Gastroesophageal sphincter (tissue), 4 donors: ENCODE measurements at places on chromosomes 2 and 18.
A peak's percentile ranks its signal among the peaks of the same experiment; 100 is the strongest.

DNA sequence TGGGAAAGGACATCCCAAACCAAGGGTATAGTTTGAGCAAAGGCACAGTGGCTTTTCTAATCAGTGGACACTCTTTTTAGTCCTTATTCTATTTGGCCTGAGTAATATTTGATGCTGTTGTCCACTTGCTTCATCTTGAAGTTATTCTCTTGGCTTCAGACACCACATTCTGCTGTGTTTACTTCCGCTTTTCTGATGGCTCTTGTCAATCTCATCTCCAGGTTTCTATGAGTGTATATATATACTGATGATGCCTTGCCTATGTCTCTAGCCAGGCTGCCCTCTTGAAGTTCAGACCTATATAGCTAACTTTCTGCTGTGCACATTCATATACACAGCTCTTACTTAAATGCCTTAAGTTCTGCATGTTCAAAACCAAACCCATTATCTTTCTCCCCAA lies 83.1 kb downstream of the EFEMP1 start:
- H3K27me3 ChIP-seq = no peaks in the 10 kb centered on the region
- no peak for ATAC-seq
- H3K36me3 ChIP-seq = no peaks in the 10 kb centered on the region
- H3K27ac ChIP-seq = no peak overlapping the region

DNA sequence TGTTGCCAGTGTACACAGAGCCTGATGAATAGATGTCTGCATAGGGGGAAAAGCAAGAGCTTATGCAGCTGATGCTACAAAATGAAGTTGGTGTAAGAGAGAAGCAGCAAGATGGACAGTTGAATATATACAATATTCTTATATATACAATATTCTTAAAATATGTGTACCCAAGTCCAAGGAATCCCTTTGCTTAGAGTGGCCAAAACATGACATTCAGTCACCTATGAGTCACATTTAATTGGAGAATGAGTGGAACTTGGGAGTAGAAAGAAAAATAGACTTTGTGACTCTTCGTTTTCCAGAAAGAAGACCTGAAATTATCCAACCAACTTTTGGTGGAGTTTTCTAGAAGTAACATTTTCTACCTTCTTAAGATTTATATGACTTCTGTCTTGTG lies 81.8 kb downstream of the SCN9A start:
- no peak for ATAC-seq
- H3K4me1 ChIP-seq = no peaks in the 10 kb centered on the region
- no peaks in the 10 kb centered on the region for H3K27me3 ChIP-seq
- H3K27ac ChIP-seq = no peak overlapping the region

DNA sequence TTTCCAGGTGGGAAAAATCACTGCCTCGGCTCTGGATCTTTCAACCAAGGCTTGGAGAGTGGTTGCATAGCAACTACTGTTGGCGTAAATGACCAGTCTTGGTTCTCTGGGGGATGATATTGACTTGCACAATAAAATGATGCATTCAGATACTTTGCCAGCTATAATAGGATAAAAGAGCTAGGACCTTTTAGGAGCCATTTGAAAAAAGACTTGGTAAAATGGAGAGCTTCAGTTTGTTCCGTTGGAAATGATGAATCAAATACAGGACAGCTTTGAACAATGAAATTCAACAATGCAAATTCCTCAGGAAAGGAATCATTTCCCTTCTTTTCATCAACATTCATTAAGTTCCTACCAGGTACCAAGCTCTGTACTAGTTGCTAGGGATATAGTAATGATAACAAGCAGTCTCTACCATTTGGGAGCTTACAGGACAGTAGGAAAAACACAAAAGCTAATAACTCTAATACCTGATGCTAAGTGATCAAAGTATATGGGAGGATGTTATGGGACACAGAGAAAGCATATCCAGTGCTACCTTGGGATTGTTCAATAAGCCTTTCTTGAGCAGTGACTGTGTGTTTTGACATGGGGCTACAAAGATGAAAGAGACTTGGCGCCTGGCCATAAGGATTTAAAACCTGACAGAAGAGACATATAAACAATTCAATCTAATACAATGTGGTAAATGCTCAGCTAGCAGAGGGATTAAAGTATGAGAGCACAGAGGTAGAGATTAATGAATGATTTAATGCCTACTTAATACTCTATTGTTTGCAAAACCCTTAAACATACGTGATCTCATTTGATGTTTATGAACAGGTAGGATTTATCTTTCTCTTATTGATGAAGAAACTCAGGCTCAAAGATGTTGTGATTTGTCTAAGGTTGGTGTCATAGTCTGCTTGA lies 110.7 kb downstream of the QPCT start:
- no peaks in the 10 kb centered on the region for H3K27me3 ChIP-seq
- peaks cover 8% of the 10 kb centered on the region for H3K4me1 ChIP-seq
- H3K27ac ChIP-seq = peak overlapping the region; percentile 5
- ATAC-seq = peak; percentile 68
- no peaks in the 10 kb centered on the region for H3K36me3 ChIP-seq
- no peak overlapping the region for H3K4me3 ChIP-seq

- H3K27ac ChIP-seq = no peak overlapping the region
- no peaks in the 10 kb centered on the region for H3K4me1 ChIP-seq
- no peak for ATAC-seq
- no peaks in the 10 kb centered on the region for H3K36me3 ChIP-seq
- H3K27me3 ChIP-seq = no peaks in the 10 kb centered on the region
Observed at GRCh38 chr18:54206447-54206846, 18.0 kb downstream of the MBD2 start.

GRCh38 chr18:50820901-50821520 lies 1.2 kb upstream of the MRO start:
- no peaks in the 10 kb centered on the region for H3K27me3 ChIP-seq
- peaks cover 32% of the 10 kb centered on the region for H3K4me1 ChIP-seq
- H3K27ac ChIP-seq = peak overlapping the region; percentile 57
- H3K4me3 ChIP-seq = no peak overlapping the region

DNA sequence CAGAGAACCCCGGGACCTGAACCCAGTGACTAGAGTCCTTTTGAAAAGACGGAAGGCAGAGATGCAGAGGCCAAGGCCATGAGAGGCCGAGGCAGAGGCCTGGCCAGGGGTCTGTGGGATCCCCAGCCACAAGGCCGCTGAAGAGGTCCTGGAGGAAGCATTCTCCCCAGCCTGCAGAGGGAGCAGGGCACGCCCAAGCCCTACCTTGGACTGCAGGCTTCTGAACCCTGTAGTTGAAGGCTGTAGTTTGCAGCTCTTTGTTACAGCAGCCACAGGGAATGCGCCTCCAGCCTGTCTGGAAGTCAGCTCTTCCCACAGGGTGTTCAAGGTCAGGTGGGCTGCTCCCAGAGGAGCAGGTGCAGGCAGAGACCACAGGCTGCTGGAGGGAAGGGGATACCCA lies 22.1 kb upstream of the PXDN start:
- no peaks in the 10 kb centered on the region for H3K4me1 ChIP-seq
- H3K36me3 ChIP-seq = no peaks in the 10 kb centered on the region
- no peaks in the 10 kb centered on the region for H3K27me3 ChIP-seq
- H3K27ac ChIP-seq = no peak overlapping the region
- no peak overlapping the region for H3K4me3 ChIP-seq
